Dermis microvascular lymphatic vessel endothelial cell (primary cell): ENCODE measurements at places on chromosomes 7 and 10. TPM values are rescaled to one million over a fixed set of nuclear protein-coding genes. Genes with fewer than 3 reads are reported as not detected.

The AKR1C4 gene
- total RNA-seq = 0.13 TPM in 1 of 2 replicates, not detected in the other

The OPN4 gene
- not detected in 2 replicates for total RNA-seq

The SPDYE6 gene
- total RNA-seq = not detected in 2 replicates

The MRLN gene
- total RNA-seq = not detected in 2 replicates

The MXI1 gene
- 5.3 and 9.6 TPM in 2 replicates for total RNA-seq

The WEE2 gene
- under 0.01 and 0.13 TPM in 2 replicates for total RNA-seq

The RBM48 gene
- total RNA-seq = 7.3 and 9.2 TPM in 2 replicates

The HECW1 gene
- not detected in 2 replicates for total RNA-seq

The BNIP3 gene
- 25.3 and 32.9 TPM in 2 replicates for total RNA-seq

The OR2A42 gene
- not detected in 2 replicates for total RNA-seq

The WNT8B gene
- total RNA-seq = under 0.01 TPM in 1 of 2 replicates, not detected in the other

The METTL27 gene
- 0.90 and 1.0 TPM in 2 replicates for total RNA-seq

The TRPV5 gene
- total RNA-seq = not detected in 2 replicates

The RBP3 gene
- total RNA-seq = not detected in 2 replicates

The KCNMA1 gene
- total RNA-seq = 0.38 and 0.51 TPM in 2 replicates

The ZNF425 gene
- 1.5 and 2.5 TPM in 2 replicates for total RNA-seq
